ENCODE measurements at places on chromosomes 7 and 10.

DNA sequence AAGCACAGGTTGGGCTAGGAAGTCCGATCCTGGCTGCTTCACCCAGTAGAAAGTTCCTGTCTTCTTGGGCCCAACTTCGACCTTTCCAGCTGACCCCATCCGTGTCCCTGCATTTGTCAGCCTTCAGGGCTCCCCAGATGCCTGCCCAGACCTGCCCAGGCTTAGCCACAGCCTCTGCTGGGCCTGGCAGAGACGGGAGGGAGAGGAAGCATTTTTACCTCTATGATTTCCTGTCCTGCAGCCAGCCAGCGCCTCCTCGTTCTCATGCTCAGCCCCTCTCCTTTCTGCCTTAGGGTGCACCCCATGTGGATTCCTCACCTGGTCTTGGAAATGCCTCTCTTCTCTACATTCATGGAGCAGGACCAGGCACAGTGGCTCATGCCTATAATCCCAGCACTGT lies 3.7 kb downstream of the METTL27 start:
- DNase-seq, result no peak

DNA sequence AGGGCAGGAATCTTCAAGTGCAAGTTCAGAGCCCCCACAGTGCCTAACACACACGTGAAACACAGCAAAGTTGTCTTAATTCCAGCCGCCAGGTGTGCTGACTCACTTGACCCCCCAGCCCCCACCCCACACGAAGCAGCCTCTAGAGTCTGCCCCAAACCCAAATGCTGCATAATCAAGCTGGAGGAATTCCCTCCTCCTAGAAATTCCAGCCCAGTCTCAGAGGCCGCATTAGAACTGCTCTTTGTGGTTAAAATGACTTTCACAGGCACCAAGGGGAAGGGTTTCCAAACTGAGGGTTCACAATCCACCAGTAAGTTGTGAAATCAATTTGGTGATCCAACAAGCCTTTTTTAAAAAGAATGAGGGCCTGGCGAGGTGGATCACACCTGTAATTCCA lies 67.0 kb upstream of the PLXNA4 start:
- no peak for DNase-seq

DNA sequence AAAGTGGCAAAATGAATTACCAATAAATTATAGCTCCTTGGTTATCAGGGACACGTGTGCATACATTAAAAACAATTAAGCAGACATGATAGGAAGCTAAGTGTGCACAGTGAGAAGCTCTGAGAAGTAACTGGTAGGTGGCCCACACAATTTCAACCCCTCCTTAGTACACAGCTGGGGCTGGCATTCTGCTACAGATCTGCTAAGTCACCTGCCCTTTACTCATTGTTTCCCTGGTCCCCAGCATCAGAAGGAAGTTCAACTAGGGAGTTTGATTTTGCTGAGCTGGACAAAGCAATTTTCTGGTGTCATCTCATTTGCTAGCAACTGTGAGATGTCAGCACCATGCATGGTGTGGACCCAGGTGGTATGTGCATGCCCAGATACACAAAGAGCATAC lies 424.1 kb upstream of the NPVF start:
- no peak for DNase-seq

DNA sequence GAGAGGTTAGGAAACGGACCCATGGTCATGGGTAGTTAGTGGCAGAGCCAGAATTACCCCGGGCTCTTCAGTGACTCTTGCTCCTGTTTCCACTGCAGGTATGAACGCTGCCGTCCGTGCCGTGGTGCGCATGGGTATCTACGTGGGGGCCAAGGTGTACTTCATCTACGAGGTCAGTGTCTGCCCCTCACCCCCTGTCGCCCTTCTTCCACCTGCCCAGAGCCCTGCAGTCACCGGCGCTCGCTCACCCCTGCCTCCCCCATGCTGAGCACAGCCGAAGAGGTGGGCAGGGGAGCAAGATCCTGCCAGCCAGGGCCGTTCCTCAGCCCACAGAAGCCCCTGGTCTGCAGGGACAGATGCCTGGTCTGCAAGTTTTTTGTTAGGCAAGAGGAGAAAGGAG lies 14.9 kb downstream of the PFKP start:
- DNase-seq, result no peak

GRCh38 chr7:118232837-118233236 lies 8.3 kb downstream of the ANKRD7 start:
- DNase-seq, result no peak

- DNase-seq, result no peak
Observed at GRCh38 chr7:141071855-141072547, 1.9 kb upstream of the TMEM178B start.

DNA sequence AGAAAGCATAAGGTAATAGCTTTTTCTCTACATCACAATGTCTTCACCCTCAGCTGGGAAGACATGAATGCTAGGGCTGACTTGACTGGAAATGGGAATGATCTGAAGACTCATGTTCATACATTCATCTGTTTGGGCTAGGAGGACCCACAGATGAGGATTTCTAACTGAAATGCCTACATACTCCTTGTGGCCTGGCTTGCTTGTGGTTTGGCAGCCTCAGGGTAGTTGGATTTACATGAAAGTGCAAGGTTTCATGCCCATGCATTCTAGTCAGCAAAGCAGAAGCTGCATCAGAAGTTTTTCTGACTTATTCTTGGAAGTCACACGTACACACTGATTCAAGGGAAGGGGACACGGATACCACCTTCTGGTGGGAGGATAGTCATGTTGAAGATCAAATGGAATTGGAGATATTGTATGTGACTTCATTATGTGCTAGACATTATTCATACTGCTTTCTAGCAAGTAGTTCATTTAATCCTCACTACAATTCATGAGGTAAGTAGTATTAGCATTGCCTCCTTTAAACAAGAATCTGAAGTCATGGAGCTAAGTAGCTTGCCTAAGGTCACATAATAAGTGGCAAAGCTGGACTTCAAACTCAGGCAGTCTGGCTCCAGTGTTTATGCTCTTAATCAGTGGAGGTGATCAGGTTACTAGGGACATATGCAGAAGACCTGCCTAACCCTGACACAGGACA lies 957.0 kb downstream of the LRMDA start:
- no peak for DNase-seq

DNA sequence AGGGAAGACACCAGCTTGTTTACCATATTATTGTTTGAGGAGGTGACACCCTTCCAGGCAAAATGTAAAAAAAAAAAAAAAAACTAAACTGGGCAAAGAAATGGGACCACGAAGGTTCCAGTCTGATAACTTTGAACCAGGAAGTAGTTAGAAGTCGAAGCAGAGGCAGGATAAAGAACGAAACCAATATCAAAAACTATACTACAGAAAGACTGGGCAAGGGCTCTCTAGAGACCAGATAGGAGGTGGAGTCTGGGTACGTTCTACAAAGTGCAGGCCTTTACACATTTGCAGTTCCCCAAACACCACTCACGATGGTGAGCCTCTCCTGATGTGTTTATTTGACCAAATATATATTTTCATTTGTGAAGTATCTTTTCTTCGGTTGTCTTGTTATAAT lies 125.7 kb upstream of the CDK1 start:
- no peak for DNase-seq

DNA sequence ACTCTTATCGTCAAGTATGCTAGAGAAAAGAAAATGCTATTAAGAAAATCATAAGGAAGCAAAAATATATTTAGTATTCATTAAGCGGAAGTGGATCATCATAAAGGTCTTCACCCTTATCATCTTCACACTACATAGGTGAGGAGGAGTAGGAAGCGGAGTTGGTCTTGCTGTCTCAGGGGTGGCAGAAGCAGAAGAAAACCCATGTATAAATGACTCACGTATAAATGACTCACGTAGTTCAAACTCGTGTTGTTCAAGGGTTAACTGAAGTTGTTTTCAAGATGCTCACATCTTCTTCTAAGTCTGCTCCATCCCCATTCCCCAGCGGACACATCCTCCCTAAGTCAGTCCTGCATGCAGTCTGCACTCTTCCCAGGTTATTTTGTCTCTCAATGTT lies 72.4 kb downstream of the SFMBT2 start:
- no peak for DNase-seq

DNA sequence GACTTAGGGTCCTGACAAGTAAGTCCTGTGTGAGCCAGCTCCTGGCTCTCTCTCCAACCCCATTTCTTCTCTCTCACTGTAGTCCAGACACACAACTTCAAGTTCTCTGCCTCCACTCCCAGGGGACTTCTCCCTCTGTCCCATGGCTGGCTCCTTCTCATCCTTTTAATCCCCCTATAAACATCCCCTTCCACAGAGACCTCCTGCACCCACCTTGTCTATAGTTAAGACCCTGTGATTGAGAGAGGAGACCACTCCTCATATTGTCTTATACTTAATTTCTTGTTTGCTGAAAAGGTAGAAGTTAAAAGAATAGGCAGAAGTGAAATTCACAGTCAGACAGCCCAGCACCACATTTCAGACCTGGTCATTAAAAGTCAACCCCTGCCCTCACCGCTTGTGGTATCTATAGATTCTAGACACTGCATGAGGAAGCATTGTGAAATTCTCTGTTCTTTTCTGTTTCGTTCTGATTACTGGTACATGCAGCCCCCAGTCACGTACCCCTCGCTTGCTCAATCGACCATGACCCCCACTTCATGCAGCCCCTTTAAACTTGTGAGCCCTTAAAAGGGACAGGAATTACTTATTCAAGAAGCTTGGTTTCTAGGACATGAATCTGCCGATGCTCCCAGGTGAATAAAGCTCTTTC lies 125.6 kb upstream of the FRMD4A start:
- no peak for DNase-seq

DNA sequence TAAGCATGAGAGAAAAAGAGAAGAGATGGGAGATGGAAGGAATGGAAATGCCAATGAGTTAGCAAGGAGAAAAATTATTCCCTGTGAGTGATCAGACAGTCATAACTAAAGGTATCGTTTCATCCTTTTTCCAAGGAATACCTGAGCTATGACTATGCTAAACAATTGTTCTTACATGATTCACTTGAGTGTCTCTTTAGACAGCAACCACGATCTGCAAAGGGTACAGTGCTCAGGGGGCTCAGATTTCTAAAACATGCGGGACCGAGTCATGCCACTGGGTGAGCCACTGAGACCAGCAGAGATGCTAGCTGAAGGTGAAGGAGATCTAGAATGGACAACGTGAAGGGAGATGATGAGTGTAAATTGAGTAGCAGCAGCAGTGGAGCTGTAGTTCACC lies 78.0 kb upstream of the CTTNBP2 start:
- DNase-seq, result no peak

DNA sequence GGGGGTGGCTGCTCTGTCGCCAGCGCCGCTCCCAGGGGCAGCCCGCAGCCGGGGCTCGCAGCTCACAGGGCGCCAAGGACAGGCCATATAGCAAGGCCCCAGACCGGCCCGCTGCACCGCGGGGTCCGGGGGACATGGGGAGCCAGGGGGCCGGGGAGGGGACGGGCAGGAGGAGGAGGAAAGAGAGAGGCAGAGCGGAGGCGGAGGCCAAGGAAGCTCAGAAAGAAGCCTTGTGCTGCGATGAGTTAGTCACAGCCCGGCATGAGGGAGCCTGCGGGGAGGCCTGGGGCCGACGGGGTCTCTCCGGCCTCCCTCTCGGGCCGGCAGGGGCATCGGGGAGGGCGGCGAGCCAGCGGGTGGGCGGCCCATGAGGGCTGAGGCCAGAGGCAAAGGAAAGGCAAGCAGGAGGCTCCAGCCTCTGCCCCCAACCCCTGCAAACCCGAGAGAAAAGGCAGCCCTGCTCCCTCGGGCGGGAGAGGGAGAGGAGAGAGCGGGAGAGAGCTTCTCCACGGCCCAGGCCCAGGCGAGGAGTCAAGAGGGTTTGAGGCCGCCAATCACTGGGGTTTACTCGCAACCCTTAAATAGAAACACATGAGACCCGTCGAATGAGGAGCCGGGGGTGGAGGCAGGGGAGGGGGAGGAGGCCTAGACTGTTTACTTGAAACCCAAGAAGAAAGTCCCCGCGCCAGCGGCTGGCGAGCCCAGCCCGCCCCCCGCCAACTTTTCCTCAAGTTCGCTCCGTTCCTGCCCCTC lies 167.9 kb downstream of the NEURL1 start:
- DNase-seq, result no peak

GRCh38 chr10:66329147-66329546 lies 596.7 kb upstream of the LRRTM3 start:
- no peak for DNase-seq

- no peak for DNase-seq
Observed at GRCh38 chr10:82817676-82818422, 942.9 kb downstream of the NRG3 start.

DNA sequence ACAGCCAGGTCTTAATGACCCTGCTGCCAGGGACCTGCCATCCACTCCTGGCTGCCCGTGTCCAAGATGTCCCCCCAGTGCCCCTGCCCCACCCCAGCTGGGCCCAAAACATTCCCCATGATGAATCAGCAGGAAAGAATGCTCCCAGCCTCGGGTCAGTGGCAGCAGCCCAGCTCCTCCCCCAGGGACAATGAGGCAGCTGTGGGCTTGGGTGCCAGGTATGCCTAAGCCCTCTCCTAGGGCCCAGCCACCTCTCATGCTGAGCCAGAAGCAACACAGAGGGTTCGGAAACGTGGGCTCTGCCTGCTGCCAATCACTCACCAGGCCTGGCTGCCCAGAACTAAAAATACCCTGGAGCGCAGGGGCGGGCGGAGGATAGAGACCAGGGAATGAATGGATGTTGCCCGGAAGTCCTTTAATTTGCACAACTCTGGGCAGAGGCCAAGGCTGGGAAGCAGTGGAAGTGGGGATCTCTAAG lies 1.5 kb upstream of the LOXL4 start:
- DNase-seq, result no peak

- no peak for DNase-seq
Observed at GRCh38 chr7:114478384-114478783, 63.8 kb downstream of the FOXP2 start.

- no peak for DNase-seq
Observed at GRCh38 chr10:113130014-113130641, 180.1 kb downstream of the TCF7L2 start.

- no peak for DNase-seq
Observed at GRCh38 chr7:92854501-92855238, 18.3 kb upstream of the CDK6 start.

DNA sequence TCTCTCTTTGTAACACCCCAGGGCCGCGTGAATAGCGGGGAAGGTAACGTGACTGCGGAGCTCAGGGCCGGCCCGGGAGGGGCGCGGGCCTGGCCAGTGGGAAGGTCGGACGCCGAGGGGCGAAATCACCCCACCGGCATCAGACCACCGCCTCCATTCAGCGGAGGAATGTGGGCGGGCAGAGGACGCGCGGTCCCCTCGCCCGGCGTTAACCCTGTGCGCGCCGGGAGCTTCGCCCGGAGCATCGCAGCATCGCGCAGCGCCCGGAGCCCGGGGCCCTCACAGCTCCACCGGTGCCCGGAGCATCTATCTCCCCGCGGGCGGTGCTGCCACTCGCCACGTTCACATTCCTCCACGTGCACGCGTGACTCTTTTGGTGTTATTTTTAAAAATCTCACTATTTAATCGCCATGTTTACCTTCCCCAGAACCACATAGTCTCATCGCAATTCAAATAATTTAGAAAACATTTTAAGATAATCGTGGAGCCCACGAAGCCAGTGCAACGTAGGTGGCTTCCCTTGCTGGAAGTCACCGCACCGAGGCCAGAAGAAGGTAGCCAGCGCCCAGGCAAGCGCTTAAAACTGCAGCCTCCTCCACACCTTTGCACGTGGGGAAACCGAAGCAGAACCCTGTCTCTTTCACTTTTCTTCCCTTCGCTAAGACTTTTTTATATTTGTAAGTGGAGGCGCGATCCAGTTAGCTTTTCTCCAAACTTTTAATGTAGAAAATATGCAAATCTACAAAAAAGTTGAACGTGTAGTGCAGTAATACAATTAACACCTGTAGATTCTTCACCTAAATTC lies 21.8 kb downstream of the FGFBP3 start:
- no peak for DNase-seq

- no peak for DNase-seq
Observed at GRCh38 chr10:4740471-4740870, 85.5 kb upstream of the AKR1E2 start.

GRCh38 chr10:5741276-5741675 lies 56.6 kb downstream of the TASOR2 start:
- no peak for DNase-seq

GRCh38 chr7:23246555-23246954 lies at the start of gene GPNMB:
GPNMB (plus strand) TSS chr7:23246775; CDS start chr7:23246858, 83 bp downstream.
- DNase-seq, result no peak

Data from NCI-H1417 treated with DMSO at 0.1 percent for 48 hours (cell line).